Mucosa of descending colon (tissue), 3 donors: ENCODE measurements at places on chromosomes 3 and 15.

- DNase-seq, result no peak
These were observed 30.2 kb downstream of the NR2F2 start for GRCh38 chr15:96360581-96361308.

DNA sequence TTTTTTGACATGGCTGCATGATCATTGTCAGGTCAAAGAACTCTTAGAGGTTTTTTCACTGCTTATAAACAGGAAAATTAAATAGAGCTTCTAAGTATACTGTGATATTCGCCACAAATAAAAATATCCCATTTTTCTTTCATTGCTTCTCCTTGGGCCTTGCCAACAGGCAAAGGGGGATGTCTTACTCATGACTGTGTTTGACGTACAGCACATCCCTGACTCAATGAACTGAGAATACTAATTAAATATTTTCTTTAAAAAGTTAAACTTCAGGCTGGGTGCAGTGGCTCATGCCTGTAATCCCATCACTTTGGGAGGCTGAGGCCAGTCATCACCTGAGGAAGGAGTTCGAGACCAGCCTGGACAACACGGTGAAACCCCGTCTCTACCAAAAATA is 41.4 kb upstream of the CCDC80 start:
- no peak for DNase-seq

DNA sequence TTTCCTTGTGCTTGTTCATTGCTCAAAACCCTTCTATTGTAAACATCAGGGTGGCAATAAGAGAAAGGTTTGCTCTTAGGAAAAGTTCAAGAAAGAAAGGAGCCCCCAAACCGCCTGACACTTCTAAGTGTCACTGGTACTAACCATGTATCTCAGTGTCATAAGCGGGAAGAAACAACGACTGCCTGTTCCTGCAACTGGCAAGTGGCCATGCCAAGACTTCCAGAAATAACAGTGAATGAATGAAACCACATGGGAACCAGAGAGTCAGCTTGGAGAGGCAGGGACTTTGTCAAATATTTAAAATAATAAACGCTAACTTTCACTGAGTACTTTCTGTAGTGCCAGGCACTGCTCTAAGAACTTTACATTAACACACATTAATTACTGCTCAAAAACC is 1.1 kb downstream of the PLSCR2 start:
- DNase-seq, result no peak

- no peak for DNase-seq
These were observed 339.7 kb downstream of the IL5RA start for GRCh38 chr3:2770451-2770850.

DNA sequence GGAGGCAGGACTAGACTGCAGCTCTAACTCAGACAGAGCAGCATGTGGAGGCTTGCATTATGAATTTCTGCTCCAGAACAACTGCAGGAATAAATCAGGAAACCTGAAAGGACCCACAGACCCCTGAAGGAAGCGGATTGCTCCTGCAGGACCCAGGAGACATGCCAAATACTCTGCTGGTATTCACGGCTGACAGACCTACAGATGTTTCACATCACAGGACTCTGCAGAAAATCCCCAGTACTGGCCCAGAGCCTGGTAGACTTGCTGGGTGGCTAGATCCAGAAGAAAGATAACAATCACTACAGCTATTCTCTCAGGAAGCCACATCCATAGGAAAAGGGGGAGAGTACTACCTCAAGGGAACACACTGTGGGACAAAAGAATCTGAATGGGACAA is 942.1 kb downstream of the AGBL1 start:
- DNase-seq, result no peak

DNA sequence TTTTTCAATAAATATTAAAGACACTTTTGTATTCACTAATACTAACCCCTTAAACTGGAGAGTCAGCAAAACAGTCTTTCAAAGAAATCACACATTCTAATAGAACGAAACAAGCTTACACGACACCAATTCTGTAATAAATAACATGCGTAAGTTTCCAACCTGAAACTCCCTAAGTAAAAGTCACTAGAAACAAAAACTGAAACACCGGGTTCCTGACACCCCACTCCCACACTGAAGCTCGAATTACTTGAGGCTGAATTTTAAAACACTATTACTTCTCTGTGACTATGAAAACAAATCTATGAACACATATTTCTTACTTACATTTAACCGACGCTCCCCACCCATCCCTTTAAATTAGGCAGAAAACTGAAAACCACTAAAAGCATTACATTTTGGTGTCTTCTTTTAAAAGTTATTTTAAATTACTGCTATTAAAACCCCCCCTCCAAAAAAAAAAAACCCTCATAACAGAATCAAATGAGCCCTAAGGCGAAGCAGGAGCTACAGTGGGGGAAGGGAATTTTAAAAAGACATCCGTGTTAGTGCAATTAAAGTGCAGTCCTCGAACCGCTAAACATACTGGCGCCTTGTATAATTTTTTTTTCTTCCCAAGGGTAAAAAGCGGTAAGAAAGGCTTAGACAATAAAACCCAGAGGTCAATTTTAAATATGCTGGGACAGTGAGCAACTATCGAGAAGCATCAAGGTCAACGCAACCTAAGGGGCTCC is 878 bp downstream of the SPPL2A start:
- DNase-seq, result no peak

DNA sequence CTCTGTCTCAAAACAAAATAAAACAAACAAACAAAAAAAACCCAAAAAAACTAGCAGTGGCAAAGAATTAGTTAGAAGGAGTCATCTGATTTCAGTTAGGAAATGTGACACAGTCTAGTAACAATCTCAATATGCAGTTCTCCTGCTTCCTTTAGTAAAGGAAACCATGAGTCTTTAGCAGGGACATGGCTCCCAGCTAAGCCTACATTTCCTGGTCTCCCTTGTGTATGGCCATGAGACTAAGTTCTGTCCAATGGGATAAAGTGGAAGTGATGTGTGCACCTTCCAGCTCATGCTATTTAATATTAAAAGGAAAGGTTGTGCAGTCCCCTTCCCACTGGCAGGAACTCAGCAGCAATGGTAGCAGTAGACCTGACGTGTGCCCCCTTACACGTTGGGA is 74.6 kb downstream of the GREM1 start:
- DNase-seq, result no peak

GRCh38 chr3:63624941-63625560 is 27.4 kb upstream of the SNTN start:
- DNase-seq, result no peak

GRCh38 chr15:58788056-58788710 is 17.1 kb downstream of the MINDY2 start:
- DNase-seq, result no peak

DNA sequence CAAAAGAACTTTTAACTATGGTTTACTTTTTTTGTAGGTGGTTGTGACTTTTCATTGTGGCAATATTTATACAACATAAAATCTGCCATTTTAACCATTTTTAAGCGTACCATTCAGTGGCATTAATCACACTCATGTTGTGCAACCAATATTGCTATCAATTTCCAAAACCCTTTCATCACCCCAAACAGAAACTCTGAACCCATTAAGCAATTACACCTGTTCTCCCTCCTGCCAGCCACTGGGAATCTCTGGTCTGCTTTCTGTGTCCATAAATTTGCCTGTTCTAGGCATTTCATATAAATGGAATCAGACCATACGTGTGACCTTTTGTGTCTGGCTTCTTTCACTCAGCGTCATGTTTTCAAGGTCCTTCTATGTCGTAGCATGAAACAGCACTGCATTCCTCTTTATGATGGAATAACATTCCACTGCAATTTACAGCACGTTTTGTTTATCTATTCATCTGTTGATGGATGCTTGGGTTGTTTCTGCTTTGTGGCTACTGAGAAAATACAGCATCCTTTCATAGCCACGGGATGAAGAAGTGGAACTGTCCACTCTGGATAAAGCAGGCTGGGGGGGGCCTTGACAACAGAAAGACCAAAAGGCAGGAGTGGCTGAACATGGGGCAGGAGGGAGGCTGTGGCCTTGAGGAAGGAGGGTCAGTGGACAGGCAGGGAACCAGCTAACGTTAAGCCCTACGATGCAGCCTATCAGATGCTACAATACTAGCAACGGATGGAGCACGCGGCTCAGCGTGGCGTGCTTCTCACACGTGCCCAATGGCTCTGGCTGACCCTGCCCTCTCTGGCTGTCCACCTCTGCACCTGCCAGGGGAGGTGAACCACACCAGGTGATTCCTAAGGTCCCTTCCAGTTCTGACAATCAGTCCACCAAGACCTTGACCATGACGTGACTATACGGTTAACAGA is 110.9 kb downstream of the SEC22A start:
- no peak for DNase-seq

DNA sequence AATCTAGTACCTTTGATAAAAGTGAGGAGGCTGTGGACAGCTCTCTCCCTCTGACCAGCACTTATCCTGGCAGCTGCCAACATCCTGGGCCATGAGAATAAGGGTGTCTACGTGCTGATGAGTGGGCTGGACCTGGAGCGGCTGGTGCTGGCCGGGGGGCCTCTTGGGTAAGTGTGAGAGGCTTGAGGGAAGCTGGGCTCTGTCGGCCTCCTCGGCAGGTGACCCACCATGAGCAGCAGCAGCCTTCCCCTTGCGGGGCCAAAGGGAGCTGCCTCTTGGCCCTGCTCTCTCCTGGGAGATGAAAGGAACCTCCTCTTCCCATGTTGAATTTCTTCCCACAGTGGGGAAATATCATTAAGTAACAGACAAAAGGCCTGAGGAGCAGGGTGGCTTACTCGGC is 9.2 kb downstream of the IVD start:
- DNase-seq, result no peak

- no peak for DNase-seq
These were observed 30.8 kb upstream of the SLC35G2 start for GRCh38 chr3:136788154-136788553.

DNA sequence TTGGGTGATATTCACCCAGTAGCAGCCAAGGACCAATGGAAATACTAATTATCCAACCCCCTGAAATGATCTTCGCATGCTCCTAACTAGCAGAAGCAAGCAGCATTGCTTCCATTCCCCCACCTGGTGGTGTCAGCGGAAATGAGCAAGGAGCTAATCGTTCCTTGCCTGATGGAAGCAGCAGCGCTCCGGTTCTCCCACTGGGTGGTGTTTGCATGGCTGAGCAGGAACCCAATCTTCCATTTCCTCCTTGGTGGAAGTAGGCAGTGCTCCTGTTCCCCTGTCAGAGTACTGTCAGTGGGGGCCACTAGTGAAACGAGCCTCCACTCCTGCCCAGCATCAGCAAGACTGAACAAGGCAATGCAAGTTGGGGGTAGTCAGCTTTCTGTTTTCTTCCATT is 311.5 kb downstream of the CACNA2D3 start:
- no peak for DNase-seq

- no peak for DNase-seq
These were observed 24.7 kb downstream of the CPN2 start for GRCh38 chr3:194326192-194326967.

DNA sequence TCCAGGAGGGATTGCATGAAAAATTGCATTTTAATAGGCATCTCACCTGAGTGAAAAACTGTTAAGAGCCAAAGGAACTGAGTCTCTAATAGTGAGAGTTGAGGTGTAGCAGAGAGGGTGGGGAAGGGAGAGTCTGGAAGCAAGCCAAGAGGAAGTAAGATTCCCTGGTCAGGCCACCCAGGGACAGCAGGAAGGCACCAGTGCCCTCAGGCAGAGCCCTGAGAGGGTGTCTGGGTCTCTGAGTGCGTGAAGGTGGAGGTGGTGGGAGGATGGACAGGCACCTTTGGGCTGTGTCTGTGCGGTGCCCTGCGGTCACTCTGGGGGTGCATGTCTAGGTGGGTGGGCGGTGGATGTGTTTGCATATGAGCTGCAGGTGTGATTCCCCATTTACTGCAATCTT is 300.4 kb upstream of the ROPN1 start:
- peak; percentile 37 for DNase-seq

DNA sequence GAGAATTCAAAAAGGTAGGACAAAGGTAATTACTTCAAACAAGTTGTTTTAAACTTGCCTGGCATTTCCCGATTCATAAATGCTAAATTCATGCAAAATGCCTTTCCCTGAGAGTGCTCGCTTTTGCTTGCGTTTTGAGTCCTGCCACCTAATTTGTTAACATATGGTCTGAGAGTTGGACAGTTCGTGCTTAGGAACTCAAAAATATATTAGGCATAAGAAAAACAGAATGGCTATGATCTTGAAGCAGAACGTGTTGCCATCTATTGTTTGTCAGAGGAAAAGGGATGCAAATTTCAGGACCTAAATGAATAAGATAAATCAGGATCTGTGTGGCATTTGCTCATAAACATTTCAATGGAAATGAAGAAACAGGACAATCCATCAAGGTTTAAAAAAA is 195.8 kb downstream of the ZMAT3 start:
- no peak for DNase-seq

DNA sequence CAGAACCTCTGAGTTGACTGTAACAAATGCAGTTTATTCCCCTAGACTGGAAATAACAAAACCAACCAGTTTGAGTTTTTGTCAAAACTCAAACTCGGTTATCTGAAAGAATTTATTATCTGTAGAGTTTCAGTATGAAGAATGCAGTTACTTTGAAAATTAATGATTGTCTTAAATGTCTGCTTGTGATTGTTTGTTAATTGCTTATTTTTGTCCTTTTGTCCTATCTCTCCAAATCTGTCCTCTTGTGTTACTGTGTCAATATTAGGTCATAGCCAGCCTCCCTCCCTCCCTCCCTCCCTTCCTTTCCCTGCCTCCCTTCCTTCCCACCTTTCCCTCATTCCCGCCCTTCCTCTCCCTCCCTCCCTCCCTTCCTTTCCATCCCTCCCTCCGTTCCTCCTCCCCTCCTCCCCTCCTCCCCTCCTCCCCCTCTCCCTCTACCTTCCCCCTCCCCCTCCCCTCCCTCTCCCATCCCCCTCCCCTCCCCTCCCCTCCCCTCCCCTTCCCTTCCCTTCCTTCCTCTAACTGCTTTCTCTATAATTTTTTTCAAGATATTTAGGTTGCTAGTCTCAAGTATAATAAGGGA is 153.5 kb downstream of the FNDC3B start:
- DNase-seq, result no peak

DNA sequence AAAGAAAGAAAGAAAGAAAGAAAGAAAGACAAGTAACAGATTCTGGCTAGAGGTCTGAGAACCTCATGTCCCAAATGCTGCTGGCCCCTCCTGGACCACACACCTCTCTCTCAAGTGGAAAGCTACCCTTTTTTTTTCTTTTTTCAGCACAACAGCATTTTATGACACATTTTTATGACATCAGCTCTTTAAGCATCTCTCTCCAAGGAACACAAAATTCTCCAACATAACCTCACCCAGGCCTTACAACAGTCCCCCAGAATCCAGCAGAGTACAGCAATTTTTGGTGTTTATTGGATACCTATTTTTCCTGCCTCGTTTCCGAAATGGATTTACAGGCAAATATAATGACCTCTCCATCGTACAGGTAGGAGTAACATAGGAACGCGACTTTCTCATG is 11.2 kb upstream of the NTRK3 start:
- DNase-seq, result no peak

DNA sequence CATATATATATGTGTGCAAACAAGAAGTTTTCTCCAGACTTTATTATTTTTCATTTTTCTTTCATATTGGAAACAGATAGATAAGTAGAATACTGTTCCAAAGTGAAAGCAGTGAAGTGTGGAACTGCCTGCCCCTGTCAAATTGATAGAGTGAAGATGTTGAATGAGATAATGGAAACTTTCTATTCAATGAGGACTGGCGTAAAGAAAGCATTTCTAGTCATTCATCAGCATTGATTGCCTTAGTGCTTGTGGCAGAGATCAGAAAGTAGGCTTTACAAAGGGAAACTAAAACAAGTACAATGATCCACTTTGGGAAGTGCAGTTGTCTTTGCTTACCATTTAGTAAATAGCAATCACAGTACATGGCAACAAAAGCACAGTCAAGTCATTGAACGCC is 300.0 kb downstream of the CADM2 start:
- no peak for DNase-seq
